ENCODE measurements at places on chromosomes 7 and 10.

GRCh38 chr7:107958764-107959526 lies 44.0 kb downstream of the LAMB1 start:
- DNase-seq, result no peak

- DNase-seq, result peak; percentile 6
Measured at GRCh38 chr7:155533120-155533826, 13.1 kb downstream of the CNPY1 start.

GRCh38 chr10:105041956-105042355 lies 400.9 kb downstream of the SORCS3 start:
- no peak for DNase-seq

GRCh38 chr10:48490571-48490940 lies 114.3 kb downstream of the ARHGAP22 start:
- DNase-seq, result no peak

DNA sequence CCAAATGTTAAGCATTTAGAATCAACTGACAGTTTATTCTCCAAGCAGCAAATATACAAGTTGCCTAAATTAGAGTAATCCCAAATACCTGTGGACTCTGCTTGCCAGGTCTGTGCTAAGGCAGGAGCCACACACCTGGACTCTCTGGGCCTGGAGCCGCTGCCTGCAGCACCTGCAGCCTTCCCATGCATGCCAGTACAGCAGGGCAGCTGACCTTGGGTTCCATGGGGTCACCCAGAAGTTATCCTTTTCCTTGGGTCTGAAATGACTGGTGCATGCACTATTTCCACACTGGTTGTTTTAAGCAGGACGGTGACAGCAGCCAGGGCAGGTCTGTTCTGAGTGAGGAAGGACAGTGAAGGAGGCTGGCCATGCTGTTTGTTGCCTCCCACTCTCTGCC lies 573.2 kb downstream of the GLRX3 start:
- no peak for DNase-seq

DNA sequence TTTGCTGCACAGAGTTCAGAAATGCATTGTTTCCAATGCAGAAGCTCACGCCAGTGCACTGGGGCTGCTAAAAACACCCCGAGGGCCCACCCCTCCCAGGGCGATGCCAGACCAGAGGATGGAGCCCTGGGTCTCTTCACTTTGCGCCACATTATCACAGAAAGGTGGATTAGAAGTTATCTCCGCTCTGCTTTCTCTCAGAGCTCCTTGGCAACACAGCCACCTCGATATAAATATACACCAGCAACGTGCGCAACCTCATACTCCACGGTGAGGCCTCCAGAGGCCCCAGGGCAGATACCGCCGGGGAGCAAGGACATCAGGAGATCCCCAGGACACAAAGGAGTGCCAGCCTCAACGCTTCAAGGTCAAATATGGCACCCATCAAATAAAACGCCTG lies 121.0 kb upstream of the TBX20 start:
- DNase-seq, result no peak

Data from stimulated activated CD4-positive, alpha-beta T cell treated with anti-CD3 and anti-CD28 coated beads, Interleukin-12 subunit alpha, Interleukin-12 subunit beta, amount 100 ng/mL, for 4 hours (primary cell).